NCI-H2081 (cell line): ENCODE measurements at places on chromosomes 4 and X.

GRCh38 chr4:140252141-140252741 is 98.3 kb upstream of the MAML3 start:
- peak; percentile 70 for DNase-seq

DNA sequence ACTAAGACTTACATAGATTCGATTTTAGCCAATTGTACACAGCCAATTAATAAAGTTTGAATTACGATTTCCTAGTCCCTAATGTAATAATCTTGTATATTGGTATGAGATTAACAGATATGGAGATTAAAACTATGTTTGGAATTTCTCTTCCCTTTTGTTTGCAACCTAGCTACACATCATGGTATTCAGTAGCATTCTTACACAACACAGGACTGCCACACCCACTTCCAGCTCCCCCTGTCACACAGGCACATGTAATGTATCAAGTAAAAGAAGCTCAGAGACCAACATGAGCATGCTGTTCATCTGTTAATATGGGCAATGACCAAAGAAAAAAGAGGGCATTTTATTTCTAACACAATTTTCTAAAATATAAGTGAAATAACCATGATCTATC is 12.8 kb downstream of the SLC6A14 start:
- no peak for DNase-seq

GRCh38 chrX:12956704-12957534 is 18.0 kb upstream of the TMSB4X start:
- DNase-seq = no peak

DNA sequence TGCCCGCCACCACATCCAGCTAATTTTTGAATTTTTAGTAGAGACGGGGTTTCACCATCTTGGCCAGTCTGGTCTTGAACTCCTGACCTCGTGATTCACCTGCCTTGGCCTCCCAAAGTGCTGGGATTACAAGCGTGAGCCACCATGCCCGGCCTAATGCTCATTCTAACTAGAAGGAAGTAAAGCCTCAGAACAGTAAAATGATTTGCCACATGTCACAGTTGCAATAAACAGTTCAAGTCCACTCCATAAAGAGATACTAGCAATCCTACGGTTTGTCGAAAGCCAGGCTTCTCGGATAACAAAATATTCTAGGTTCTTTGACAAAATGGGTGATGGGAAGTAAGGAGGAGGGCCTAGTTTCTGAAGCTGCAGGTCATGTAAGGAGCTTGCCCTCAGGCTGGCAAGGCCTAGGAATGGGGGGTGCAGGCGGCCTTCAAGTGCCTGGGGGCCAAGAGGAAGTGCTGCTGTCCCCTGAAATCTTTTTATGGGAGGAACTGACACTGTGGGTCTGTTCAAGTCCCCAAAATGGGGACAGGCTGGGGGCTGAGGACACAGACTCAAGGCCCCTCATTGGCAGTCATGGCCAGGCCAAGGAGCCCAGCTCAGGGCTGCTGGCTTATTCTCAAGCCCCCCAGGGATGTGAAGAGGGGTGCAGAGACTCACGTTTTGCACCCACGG is 31.8 kb upstream of the ACSL1 start:
- DNase-seq = no peak

DNA sequence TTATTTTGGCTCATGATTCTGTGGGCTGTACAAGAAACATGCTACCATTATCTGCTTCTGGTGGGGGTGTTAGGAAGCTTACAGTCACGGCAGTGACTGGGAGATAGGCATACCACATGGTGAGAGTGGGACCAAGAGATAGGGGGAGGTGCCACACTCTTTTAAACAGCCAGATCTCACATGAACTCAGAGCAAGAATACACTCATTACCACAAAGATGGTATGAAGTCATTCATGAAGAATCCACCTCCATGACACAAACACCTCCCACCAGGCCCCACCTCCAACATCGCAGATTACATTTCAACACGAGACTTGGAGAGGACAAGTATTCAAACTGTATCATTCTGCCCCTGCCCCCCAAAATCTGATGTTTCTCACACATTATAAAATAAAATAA is 2396.7 kb downstream of the PCDH7 start:
- DNase-seq = no peak

GRCh38 chr4:37599092-37599790 is 86.9 kb downstream of the RELL1 start:
- DNase-seq = no peak

GRCh38 chr4:12697970-12698369 is 786.2 kb downstream of the RAB28 start:
- no peak for DNase-seq

DNA sequence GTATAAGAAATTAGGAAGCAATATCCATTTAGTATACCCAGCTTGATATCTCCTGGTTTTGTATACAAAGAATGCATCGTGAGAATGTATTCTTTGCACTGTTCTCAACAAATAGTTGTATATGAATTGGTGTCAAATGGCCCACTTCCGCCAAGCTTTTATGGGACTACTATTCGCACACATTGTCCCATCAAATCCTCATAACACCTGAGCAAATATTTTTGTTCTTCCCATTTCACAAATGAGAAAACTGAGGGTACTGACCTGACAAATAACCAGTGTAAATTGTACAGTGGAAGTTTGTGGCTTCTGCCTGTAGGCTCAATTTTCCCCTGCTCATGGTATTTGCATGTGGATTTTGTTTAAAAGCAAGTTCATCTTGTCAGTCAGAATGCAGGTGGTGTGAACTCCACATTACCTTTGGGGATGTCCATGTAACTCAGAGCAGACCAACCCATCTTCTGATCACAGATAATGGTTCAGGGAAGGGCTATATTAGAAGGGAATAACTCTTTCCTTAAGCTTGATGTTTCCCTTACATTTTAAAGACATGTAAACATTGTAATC is 51.5 kb upstream of the FAM241A start:
- no peak for DNase-seq

- DNase-seq = no peak
These were observed 100.7 kb downstream of the PTTG2 start for GRCh38 chr4:38060829-38061431.

- DNase-seq = no peak
These were observed 56.9 kb downstream of the FAT1 start for GRCh38 chr4:186666750-186667149.

GRCh38 chr4:72109959-72110497 is 78.2 kb downstream of the NPFFR2 start:
- DNase-seq = no peak

GRCh38 chrX:9829308-9830267 is 43.4 kb downstream of the SHROOM2 start:
- DNase-seq = no peak

- no peak for DNase-seq
These were observed 7.6 kb downstream of the ANOS1 start for GRCh38 chrX:8724300-8724699.

GRCh38 chr4:166838975-166839614 is 395.2 kb downstream of the SPOCK3 start:
- DNase-seq = no peak

GRCh38 chr4:140037353-140038030 is 116.5 kb downstream of the MAML3 start:
- no peak for DNase-seq

DNA sequence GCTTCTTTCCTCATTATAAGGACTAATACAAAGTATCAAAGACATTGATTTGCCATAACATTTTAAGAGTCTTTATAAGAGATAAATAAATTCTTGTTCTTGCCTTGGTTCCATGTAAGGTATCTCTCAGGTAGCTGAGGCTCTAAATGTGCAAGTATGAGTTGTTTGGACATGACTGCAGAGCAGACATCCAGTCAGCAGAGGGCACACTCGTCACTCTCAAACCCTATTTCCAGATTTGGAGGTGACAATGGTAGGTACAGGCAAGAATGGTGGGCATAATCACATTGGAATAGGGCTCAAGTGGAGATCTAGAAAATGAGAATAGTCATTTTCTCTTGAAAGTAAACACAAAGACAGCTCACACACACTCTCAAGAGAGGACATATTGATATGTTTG is 133.3 kb upstream of the ZIC3 start:
- peak; percentile 4 for DNase-seq

GRCh38 chr4:19583827-19584569 is 667.7 kb upstream of the SLIT2 start:
- no peak for DNase-seq

DNA sequence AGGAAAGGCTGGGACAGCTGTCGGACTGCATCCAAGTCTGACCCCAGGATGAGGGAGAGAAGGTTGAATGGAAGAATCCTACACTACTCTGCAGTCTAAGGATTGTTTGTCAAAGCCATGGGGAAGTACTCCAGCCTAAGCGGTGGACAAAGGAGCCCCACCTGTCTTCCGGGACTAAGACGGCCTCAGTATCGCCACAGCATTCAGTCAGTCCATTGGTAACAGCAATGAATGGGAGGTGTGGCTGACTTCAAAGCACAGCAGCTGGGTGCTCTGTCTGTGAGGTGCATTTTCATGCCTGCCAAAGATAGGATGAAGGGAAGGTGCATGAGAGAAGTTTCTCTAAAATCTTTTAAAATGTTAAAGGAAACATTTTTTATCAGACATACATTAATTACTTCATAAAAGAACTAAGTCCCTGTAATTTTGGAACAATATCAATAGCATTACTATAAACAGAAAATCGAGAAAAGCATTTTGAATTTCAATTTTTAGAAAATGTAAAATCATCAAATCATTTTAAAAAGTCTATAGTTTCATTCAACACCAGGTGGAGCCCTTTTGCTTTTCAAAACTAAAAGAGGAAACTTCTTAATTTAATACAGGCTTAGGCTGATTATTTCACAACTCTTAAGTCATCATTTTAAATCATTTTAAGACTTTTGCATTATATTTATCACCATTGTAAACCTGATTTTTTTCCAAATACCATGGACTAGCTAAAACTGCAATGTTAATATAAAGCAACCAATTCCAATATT is 27.6 kb upstream of the INTU start:
- DNase-seq = peak; percentile 80

DNA sequence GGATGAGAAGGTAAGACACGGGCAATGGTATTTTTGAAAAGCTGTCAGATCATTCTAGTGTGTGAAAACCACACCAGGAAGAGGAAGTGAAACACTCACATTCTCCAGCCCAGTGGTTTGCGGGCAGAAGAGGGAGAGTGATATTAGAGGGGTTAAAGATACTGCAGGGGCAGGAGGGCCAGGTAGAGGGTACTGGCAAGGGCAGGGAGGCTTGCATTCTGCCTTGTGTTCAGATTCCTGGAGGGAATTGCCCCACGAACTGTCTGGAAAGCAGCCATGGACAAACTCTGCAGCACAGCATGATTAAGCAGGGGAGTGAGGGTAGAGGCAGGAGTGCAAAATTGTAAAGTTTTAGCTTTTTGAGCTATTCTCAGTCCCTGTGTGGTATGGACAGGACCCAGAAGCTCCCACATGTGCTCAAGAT is 30.9 kb downstream of the NIPAL1 start:
- no peak for DNase-seq

DNA sequence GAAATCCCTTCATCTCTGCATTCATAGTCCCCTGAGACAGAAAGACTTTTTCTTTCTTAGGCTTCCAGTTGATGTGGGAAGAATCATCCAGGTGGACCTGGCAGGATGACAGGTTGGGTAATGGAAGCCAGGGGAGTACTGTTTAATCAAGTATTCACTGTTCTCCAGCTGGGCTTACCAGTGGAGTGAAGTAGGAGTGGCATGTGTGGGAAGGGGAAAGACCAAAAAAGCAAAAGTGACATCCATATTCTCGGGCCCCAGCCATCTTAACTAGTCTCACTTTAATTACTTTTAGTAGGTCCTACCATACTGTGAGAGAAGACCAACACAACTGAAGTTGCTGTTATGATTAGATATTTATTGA is 18.5 kb downstream of the VSIG4 start:
- DNase-seq = no peak

- no peak for DNase-seq
These were observed 56.2 kb downstream of the MCUB start for GRCh38 chr4:109616243-109616642.

- no peak for DNase-seq
These were observed 128.9 kb downstream of the SH3KBP1 start for GRCh38 chrX:19758539-19758938.

DNA sequence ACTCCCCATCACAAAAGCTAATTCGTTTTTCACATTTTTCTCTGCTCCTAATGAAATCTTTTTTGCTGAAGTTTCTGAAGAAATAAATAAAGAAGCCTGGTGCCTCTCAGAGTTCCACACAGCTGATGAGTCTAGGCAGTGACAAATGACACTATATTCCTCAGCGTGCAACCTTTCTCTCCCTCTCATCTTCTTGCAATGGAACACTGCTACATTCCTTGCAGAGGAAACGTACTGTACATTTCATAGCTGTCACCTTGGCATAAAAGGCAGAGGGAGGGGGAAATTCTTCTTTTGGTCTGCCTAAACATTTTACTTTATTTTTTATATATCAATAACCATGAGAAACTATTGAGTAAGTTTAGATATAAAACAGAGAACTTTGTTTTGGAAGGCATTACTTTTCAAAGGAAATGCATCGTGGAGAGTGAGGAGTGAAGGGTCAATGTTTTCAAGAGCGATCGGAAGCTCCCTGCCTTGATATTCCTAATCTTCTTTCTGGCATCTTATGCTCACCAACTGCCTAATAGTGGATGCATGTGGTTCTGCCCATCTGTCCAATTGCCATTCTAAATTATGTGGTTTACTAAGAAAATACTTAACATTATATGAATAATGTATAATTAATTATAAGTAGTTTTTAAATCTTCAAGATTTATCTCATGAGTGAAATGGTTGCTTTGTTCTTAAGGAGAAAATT is 29.4 kb downstream of the SNCA start:
- no peak for DNase-seq

- no peak for DNase-seq
These were observed 95.3 kb downstream of the FANCB start for GRCh38 chrX:14777525-14777924.

DNA sequence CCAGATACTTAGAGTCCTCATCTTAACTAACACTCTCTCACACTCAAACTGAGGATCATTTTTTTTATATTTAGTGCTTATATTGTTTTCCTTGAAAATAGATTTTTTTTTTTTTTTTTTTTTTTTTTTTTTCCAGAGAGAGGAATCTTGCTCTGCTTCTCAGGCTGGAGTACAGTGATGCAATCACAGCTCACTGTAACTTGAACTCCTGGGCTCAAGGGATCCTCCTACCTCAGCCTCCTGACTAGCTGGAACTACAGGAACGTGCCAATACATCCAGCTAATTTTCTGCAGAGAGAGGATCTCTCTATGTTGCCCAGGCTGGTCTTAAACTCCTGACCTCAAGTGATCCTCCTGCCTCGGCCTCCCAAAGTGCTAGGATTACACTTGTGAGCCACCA is 650.3 kb upstream of the ATOH1 start:
- no peak for DNase-seq

DNA sequence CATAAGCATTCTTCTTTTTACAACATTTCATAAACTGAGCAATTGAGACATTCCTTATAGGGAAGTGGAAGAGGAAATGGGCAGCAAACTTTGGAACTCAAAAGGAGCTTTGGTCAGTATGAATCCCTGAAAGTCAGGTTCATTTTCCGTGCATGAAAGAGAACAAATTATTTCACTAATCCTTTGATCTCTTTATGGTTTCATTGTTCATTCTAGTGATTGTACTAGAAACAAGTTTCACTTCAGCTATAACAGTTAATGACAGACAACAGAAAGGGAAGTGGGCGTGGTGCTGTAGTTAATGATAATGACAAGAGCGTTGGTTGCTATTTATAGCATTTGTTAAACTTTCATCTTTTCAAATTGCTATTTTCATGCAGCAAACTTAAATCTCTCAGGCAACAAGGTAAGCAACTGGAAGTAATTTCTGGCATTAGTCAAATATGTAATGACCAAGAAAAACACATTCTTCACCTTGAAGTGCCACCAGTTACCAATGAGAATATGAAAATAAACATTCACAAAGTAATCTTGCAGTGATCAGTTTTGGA is 98.4 kb downstream of the AREG start:
- DNase-seq = no peak

- DNase-seq = no peak
These were observed 31.4 kb upstream of the SLC25A31 start for GRCh38 chr4:127698789-127699200.

GRCh38 chrX:55758033-55758432 is 40.5 kb downstream of the RRAGB start:
- DNase-seq = no peak
